NCI-H460 (cell line): ENCODE measurements at places on chromosomes 12 and 14. TPM values are rescaled to one million over a fixed set of nuclear protein-coding genes. Genes with fewer than 3 reads are reported as not detected.

- DNase-seq: no peak
Observed at GRCh38 chr12:13347241-13348043, 150.9 kb downstream of the EMP1 start.

DNA sequence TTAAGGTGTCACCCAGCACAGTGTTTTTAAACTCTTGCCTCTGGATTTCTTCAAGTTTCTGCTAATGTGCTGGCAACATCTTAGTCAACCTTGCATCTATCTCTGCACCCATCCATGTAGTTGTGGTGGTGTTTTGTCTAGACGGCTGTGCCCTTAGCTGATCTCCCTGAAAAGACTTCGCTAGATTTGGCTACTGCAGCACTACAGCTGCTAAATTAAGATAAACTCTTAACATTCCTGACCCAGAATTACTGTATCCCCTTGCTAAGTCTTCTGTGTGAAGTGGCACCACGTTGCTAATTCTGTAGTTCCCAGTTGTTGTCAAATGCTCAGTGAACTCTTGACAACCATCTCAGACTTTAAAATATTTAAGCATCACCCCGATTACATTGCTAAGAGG, 66.8 kb downstream of the SRGAP1 start:
- no peak for DNase-seq

- DNase-seq: no peak
Observed at GRCh38 chr12:29782285-29782870, 1.4 kb downstream of the TMTC1 start.

GRCh38 chr12:56530390-56531055, 8.9 kb downstream of the RBMS2 start:
- no peak for DNase-seq

DNA sequence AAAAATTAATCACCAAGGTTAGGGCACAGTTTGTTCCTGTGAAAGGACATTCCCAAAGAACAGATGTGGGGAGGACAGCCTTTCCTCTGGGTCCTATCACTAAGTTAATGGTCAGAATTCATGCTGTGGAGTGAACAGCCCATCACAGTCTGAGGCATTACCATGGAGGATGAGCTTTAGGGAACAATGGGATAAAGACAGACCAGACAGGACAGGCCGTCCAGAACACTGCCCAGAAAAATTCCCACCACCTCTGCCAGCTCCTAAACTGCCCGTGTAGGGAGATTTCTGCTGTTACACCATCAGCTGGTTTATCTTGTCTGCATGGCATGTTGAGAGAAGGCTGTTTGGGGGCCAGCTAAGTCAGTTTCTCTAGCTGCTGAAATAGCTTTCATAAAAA, 49.6 kb upstream of the IFNG-AS1 start:
- no peak for DNase-seq

GRCh38 chr12:113860059-113860820, 105.9 kb downstream of the RBM19 start:
- DNase-seq: no peak

- DNase-seq: no peak
Observed at GRCh38 chr14:23361320-23361719, 3.7 kb downstream of the EFS start.

DNA sequence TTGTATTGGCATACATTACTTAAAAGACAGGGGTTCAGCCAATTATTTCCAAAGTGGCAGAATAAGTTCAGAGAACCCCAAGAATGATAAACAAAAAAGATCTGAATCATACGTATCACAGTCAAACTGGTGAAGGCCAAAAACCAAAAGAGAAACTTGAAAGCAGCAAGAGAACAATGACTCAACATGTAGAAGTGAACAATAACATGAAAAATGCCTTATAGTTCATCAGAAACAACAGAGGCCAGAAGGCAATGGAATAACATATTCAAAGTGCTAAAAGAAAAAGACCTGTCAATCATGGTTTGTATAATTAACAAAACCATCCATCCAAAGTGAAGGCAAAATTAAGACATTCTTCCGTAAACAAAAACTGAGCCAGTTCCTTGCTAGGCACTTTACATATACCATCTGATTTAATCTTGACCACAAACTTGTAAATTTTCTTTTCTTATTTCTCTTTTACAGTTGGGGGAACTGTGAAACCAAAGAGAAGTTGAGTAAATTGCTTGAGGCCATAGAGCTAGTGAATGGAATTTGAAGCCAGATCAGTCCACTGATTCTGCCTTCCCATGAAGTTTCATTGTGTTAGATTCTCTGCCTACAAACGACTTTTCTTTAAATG, 232.1 kb upstream of the SEL1L start:
- no peak for DNase-seq

Gene PTPRO
- total RNA-seq: not detected in 2 replicates

Gene GNB3
- total RNA-seq: 1.5 and 2.3 TPM in 2 replicates

Gene LHX5
- total RNA-seq: 0.22 and 0.40 TPM in 2 replicates

Gene OTOGL
- 2.9 and 3.4 TPM in 2 replicates for total RNA-seq
